Activated naive CD4-positive, alpha-beta T cell treated with Interleukin-2 at 50 U/mL for 16 hours (primary cell): ENCODE measurements at places on chromosomes 11 and 22.
A peak's percentile ranks its signal among the peaks of the same experiment; 100 is the strongest.

DNA sequence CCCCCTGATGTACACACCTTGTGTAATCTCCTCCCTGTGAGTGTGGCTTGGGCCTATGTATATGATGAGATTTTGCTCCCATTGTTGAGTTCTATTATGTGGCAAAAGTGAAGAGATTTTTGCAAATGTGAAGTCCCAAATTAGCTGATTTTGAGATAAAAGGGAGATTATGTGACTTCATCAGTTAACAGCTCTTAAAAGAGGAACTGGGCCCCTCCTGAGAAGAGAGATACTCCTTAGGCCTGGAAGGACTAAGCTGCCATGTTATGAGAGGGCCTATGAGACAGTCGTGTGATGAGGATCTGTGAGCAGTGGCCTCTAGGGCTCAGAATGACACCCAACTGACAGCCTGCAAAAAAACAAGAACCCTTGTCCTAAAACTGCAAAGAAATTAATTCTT is 93.4 kb downstream of the OR5AK2 start:
- DNase-seq: no peak

- no peak for DNase-seq
Observed at GRCh38 chr11:128643661-128644317, 50.1 kb upstream of the FLI1 start.

DNA sequence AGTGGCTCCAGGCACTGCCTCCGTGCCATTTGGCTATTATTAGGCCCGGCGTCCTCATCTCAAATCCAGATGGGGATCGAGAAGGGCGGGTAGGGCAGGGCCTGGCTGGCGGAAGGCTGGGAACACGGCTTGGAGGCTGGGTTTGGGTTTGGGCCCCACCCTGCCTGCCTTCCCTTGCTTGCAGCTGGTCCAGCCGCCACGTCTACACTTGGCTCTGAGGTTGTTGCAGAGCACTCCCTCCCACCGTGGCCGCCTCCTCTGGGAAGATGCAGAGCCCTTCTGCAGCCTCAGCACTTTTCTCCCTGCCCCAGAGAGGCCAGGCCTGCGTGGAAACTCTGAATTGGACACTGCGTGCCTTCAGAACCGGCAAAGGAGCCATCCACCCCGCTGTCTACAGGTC is 5.2 kb upstream of the SMTN start:
- DNase-seq: no peak

DNA sequence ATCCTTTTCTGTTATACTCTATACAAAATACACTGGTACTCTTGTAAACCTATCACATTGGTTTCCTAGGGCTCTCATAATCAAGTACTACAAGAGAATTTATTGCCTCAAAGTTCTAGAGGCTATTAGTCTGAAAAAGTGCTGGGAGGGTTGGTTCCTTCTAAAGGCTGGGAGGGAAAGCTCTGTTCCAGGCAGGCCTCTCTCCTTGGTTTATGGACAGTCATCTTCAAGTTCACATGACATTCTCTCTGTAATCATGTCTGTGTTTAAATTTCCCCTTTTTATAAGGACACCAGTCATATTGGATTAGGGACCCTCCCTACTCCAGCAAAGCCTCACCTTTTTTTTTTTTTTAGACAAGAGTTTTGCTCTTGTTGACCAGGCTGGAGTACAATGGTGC is 9.1 kb downstream of the SLC36A4 start:
- no peak for DNase-seq

GRCh38 chr11:121634889-121635288 is 182.1 kb upstream of the SORL1-AS1 start:
- no peak for DNase-seq

- peak; percentile 37 for DNase-seq
Observed at GRCh38 chr22:43883012-43883661, 8.7 kb downstream of the PNPLA5 start.

GRCh38 chr11:22711880-22712279 is 45.5 kb downstream of the GAS2 start:
- DNase-seq: no peak

GRCh38 chr22:35746946-35747703 is 29.5 kb downstream of the APOL5 start:
- no peak for DNase-seq

GRCh38 chr22:21760640-21761039 is 25.0 kb upstream of the YPEL1 start:
- no peak for DNase-seq

GRCh38 chr11:27514558-27514957 is 8.0 kb upstream of the LIN7C start:
- DNase-seq: no peak

GRCh38 chr11:63769042-63769713 is 603 bp upstream of the ZFTA start:
- peak; percentile 45 for DNase-seq

DNA sequence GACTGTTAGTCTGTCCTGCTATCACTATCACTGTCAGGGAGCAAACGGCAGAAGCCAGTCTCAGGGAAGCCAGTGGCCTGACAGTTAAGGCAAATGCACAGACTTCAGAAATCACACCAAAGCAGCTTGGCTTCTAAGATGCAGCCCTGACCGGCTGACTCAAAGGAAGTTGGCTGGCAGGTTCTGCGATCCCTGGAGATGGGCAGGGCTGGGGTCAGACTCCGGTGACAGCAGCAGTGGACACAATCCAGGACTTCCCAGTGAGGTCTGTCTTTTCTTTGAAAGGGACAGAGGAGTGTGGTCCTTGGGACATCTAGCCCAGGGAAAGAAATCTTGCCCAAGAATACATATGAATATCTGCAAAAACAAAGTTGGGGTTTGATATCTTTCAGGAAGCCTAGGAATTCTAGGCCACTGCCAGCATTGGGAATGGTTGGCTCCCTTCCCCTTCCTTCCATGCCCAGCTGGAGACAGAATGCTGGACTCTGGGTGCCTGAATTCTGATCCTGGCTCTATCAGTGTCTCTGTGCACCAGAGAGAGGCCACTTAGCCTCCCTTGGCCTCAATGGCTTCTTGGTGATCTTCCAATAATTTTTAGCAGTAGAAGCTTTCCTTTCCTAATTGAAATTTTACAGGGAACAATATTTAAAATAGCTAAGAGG is 108.9 kb downstream of the KIRREL3 start:
- no peak for DNase-seq

DNA sequence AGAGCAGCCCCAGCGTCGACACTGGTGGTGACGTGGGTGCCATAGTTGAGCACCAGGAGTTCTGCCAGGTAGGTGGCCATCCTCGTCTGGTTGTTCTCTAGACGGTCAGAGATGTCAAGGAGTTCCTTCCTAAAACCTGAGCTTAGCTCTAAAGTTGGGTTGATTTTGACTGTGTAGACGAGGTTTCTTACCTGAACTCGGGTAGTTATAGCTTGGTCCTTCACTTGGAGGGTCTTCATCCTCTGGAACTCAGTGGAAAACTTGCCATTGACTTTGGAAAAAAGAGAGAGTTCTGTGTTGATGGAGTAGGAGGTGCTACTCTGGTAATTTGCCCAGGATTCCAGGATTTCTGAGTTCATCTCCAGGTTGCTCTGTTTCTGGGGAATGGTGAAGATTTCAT is 505 bp downstream of the MPEG1 start:
- no peak for DNase-seq

GRCh38 chr11:119374632-119375336 is 6.7 kb downstream of the USP2 start:
- no peak for DNase-seq

DNA sequence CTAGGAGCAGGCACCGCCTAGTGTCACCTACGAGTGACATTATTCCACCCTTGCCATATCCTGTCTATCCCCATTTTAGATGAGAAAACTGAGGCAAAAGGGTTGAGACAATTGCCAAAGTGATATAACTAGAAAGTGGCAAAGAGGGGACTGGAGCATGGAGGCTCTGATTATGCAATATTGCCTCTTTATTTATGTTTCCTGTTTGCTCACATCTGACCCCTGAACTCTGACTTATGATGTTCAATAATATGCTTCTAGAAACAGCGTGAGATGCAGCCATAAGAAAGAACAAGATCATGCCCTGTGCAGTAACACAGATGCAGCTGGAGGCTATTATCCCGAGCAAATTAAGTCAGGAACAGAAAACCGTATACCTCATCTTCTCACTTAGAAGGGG is 7.7 kb downstream of the ELF5 start:
- DNase-seq: no peak

DNA sequence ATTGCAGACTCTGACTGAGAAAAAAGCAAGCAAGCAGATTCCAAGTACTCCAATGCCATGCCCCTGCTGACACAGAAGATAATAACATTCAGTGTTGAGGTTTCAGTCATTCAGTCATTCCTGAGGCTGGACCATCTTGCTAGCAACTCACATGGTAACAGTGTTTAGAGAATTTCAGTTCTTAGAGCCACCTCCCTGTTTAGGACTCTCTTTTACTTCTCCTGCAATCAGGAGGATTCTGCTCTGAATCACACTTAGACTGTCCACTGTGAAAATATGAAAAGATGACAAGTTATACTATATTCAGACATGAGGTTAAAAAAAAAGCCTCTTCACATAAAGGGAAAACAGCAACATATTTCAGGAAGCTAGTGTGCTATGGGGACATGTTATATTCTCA is 183.9 kb upstream of the CTSC start:
- no peak for DNase-seq

DNA sequence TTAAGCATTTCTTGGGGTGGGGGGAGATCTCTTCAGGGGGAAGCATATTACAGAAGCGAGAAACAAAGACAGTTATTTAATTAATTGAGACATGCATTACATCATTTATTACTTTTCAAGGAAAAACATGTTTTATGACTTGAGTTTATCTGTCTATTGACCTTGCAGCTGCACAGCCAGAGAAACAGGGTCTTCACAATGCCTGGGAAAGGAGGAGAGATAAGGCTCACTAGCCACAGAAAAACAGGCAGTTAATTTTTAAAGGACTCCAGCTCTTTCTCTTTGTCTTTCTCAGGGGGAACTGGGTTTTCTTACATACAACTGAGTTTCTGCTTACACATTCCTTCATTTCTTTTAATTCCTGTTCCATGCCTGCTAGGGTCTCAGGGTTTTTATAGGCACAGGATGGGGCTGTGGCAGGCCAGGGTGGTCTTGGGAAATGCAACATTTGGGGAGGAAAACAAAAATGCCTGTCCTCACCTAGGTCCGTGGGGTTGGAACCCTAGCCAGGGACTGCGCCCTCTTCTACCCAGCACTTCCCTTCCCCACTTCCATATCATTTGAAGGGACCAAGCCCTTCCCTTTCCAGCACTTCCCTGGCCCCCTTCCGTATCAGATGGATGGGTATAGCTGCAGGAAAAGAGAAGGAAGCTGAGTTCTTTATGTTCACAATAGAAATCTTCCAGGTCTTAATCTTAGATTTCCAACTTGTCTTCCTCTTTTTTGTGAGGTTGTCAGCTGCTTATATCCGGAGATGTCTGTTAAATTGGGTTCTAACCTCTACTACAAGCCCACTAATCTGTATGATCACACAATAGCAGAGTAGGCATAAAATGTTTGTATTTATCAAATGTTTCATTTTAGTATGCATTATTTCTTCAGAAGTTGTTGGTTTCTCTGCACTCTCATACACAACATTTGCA is 38.3 kb downstream of the BIRC2 start:
- DNase-seq: no peak

GRCh38 chr11:125886997-125887372 is 483 bp upstream of the HYLS1 start:
- DNase-seq: no peak

GRCh38 chr11:92894197-92894596 is 75.3 kb upstream of the MTNR1B start:
- no peak for DNase-seq

- no peak for DNase-seq
Observed at GRCh38 chr11:17432002-17432401, 43.5 kb upstream of the KCNJ11 start.

DNA sequence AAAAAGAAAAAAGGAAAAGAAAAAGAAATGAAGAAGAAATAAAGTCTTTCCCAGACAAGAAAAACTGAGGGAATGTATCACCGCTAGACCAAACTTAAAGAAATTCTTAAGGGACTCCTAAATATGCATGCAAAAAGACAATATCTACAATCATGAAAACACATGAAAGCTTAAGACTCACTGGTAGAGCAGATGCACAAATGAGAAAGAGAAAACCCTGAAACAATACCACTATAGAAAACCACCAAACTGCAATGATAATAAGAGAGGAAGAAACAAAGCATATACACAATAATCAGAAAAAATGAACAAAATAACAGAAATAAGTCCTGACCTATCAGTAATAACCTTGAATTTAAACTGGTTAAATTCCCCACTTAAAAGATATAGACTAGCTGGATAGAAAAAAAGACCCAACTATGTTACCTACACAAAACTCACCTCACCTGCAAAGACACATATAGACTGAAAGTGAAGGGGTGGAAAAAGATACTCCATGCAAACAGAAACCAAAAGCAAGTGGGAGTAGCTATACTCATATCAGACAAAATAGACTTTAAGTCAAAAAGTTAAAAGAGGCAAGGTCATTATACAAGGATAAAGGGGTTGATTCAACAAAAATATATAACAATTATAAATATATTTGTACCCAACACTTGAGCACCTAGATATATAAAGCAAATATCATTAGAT is 61.3 kb upstream of the NARS2 start:
- DNase-seq: no peak

GRCh38 chr11:129871914-129872313 is 23.5 kb downstream of the NFRKB start:
- DNase-seq: no peak

GRCh38 chr11:44809283-44809682 is 82.5 kb downstream of the TSPAN18 start:
- no peak for DNase-seq

DNA sequence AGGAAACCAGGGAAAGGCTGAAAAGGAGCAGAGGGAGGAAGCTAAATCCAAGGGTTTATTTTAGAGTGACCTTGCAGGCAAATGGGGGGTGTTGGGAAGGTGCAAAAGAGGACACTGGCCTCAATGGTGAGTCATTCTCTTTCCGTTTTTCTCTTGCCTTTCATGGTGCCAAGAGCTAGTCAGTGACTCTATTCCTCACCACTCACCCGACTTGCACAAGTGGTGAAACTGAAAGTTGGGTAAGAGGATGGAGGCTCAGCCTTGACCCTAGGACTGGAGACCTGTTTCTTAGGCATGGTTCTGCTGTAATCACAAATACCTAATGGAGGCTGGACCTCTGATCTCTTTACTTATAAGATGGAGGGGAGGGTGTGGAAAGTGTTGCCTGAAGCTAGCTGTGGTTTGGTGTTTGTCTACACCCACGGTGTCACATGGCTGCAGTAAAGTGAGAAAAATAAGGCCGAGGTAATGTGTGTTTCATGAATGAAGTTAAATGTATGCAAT is 67.3 kb upstream of the CREB3L1 start:
- DNase-seq: no peak

- no peak for DNase-seq
Observed at GRCh38 chr22:43860126-43860525, 2.2 kb downstream of the SULT4A1 start.

- no peak for DNase-seq
Observed at GRCh38 chr11:119062779-119063178, 4.8 kb upstream of the VPS11 start.

GRCh38 chr22:48729499-48730171 is 1098.0 kb downstream of the BRD1 start:
- no peak for DNase-seq
